ENCODE measurements at places on chromosomes 12 and 14.

- DNase-seq, result no peak
Measured at GRCh38 chr12:124241776-124242528, 52.9 kb upstream of the RFLNA start.

GRCh38 chr12:104697186-104697585 lies 240.4 kb downstream of the CHST11 start:
- DNase-seq, result no peak

DNA sequence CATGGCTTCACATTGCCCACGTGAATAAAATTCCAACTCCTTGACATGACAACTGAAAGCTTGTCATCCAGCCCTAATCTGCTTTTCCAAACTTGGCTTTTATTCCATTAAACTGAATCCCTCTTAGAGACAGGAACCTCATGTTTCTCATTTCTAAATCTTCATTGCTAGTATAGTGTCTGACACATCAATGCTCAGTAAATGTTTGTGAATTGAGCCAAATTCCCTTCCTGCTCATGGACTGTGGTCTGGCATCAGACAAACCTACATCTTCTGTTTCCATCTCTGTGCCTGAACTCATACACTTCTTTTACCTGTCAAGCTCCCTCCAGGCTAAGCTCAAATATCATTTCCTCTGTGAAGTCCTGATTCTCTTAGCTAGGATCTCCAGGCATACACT lies 4.3 kb upstream of the FKBP11 start:
- no peak for DNase-seq

- no peak for DNase-seq
Measured at GRCh38 chr14:65302571-65303189, 109.8 kb upstream of the FUT8 start.

DNA sequence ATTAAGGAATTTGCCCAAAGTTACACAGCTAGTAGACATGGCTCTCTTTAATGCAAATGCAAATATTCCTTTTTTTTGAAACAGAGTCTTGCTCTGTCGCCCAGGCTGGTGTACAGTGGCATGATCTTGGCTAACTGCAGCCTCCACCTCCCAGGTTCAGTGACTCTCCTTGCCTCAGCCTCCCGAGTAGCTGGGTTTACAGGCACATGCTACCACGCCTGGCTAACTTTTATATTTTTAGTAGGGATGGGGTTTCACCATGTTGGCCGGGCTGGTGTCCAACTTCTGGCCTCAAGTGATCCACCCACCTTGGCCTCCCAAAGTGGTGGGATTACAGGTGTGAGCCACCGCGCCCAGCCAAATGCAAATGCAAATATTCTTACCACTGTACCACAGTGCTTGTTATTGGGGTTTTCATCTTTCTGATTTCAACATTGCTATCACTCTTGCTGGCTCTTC lies 24.5 kb upstream of the HIGD1C start:
- no peak for DNase-seq

DNA sequence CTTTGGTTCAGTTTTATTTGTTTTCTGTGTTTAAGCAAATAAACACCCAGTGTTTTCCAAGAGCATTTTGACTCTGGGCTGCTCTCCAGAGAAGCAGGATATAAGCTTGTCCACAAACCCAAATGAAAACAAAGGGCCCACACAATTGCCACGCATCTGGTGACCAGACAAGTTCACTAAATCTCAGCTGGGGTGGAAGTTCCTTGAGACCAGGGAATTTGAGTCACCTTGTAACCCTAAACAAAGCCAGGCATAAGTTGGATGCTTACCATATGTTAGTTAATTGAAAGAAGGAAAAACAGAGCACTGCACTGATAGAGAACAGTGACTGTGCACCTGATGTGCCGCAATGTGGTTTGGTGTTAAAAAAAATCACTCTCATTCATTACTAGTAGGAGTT lies 1.6 kb upstream of the TXNRD1 start:
- DNase-seq, result no peak

DNA sequence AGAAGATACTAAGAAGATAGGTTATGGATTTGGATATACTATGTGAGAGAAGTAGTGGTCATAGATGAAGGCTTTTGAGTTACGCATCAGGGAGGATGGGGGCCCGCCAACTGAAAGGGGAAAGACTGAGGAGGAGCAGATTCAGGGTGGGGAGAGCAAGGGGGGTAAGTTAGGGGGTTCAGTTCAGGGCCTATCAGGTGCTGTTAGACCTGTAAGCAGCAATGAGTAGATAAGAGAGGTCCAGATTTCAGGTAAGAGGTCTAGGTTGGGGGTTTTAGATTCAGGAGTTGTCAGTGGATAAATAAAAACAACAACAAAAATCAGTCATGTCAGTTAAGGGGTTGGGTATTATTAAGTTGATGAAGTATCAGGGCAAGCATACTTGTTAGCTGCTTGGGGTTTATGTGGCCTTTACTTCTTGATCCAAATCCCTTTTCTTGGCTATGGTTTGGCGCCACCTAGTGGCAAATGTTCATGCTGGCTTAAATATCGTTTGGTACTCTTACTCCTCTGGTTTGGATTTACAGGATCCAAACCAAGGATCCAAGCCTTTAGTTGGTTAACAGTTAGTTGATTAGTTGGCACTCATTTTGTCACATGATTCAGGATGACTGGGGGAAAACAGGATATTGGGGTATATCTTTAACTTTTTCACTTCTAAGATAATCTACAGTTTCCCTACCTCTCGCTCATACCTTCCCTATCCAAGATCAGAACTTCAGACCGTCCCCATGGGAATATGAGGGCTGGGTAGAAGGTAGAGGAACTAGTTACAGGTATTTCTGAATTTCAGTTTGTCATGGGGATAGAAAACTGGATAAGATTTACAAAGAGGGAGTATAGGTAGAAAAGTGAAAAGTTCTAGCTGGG lies 65.1 kb downstream of the PCNX1 start:
- DNase-seq, result peak; percentile 88

DNA sequence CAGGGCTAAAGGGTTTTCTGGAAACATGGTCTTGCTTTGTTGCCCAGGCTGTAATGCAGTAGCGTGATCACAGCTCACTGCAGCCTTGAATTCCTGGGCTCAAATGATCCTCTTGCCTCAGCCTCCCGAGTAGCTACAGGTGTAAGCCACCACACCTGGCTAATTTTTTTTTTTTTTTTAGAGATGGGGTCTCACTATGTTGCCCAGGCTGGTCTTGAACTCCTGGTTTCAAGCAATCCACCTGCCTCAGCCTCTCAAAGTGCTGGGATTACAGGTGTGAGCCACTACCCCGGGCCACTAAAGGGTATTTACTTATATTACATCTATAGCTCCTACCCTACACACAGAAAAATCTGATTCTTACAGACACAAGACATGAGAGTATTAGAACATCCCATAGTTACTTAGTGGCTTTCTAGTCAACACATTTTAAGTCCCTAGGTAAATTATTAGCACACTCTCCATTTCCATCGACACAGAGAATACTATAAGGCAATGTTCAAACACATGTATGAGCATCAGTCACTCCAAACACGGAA lies 6.2 kb upstream of the DCAF11 start:
- no peak for DNase-seq

- DNase-seq, result no peak
Measured at GRCh38 chr14:45290547-45290946, 37.5 kb upstream of the MIS18BP1 start.

DNA sequence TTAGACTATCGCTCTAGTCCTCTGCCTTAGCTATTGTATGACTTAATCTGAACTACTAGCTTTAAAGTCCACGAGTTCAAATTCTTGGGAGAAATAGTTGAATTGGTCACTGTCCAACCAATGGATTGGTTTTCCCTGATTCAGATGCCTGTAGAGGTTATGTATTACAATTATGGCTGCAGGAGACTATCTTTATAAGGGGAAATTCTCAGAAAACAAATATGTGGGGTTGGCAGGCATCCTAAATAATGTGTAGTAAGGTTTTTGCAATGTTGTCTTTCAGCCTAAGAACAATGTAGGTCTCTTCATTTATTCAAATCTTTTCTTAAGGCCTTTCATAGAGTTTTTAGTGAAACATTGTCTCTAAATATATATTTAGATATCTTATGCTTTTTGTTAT lies 26.9 kb downstream of the MYRFL start:
- DNase-seq, result no peak

GRCh38 chr14:59305836-59306555 lies 117.5 kb downstream of the DAAM1 start:
- DNase-seq, result peak; percentile 34

DNA sequence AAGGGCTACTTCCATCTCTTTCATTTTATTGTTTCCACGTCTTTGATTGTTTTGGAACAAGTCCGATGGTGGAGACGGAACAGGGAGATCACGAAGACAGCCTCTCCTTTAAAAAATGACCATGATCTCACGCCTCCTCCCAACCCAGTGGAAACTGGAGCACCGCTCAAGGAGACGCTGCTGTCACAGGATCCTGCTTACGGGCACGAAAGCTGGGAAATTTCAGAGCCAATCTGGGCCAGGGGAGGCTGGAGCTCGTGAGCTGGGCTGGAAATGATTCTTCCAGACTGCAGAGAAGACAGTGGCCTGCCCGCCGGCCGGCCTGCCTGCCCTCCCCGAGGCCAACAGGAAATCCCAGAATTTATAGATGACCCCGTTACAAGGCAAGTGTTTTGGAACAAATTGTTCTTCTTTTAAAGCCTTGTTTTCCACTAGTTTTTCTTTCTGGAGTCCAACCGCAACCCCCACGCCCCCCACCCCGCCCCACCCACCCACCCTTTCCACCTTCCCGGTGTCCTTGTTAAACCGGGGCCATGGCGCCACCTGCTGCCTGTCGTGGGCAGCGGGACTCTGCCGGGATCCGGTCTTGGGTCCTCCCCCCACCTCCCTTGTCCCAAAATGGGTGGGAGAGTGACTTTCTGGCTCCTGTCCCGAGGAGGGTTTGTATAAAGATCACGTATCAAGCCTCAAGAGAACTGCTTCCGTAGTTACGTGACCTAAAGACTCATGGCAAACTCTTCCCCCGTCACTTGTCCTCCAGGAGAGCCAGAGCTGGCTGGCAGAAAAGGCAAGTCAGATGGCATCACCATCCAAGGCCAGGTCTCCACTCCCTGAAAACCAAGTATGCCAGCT lies 40.3 kb downstream of the MAP1LC3B2 start:
- peak; percentile 55 for DNase-seq

- no peak for DNase-seq
Measured at GRCh38 chr12:112879191-112879705, 27.5 kb upstream of the OAS1 start.

DNA sequence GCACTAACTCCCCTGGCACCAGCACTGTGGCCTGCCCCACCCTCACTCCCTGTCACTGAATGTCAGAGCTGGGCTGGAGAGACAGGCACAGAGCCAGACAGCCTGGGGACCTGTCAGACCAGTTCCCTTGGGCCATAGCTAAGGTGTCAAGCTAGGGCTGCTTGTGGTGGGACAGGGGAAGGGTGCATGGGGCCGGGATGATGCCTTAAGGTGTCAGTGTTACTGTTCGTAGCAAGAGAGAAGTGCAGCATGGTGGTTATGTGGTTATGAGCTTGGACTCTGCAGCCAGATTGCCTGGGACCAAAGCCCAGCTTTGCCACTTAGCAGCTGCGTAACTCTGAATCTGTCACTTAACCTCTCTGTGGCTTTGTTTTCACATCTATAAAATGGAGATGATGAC lies 3.8 kb downstream of the RAPGEF3 start:
- no peak for DNase-seq

DNA sequence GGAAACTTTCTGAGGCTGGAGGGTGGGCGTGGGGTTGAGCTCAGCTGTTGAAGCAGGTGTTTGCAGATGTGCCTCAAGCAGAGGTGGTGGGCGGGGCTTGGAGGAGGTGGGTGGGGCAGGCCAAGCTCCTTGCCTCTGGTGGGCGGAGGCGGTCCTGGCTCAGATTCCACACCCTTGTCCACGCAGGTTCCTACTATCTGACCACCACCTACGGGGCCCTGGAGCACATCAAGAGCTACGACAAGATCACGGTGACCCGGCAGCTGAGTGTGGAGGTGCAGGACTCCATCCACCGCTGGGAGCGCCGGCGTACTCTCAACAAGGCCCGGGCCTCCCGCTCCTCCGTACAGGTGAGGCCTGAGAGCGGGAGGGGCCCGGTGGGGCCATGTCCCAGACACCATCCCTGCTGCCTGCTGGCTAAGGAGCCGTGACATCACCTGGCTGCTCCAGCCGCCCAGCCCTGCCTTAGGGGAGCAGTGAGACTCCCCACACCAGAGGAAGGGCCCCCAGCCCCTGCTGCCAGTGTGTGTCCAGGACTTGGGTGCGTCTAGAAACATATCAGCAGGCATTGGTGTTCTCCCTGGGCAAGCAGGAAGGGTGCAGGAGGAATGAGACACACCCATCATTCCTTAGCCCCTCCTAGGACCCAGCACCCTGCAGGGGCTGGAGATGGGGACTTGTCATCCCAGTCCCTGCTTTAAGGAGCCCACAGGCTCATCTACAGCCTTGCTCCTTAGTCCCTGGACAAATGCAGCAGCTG lies 63.4 kb downstream of the LGMN start:
- no peak for DNase-seq

- DNase-seq, result no peak
Measured at GRCh38 chr12:99605-100004, 33.0 kb downstream of the IQSEC3 start.

DNA sequence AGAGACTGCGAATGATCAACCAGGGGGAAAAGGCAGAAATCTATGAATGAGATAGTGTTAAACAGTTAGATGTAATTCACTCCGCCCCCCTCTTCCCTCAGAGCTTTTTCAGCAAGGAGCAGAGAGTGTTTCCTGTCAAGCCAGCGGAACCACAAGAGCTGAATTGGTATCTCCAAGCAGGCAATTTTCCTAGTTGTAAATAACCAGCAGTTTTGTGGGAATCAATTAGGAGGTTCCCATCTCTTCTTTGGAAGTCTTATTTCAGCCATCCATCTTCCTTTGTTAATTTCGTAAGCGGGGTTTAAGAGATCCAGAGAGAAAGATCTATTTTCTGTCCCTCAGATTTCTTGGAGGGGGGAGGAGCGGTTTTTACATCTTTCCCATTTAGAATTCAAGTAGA lies 178.0 kb downstream of the FOXN3 start:
- DNase-seq, result no peak

GRCh38 chr14:101875727-101876554 lies 88.4 kb upstream of the DYNC1H1 start:
- DNase-seq, result no peak

GRCh38 chr14:94393474-94393873 lies 5.1 kb upstream of the SERPINA1 start:
- no peak for DNase-seq

- peak; percentile 7 for DNase-seq
Measured at GRCh38 chr12:83477696-83478095, 791.0 kb downstream of the TMTC2 start.

DNA sequence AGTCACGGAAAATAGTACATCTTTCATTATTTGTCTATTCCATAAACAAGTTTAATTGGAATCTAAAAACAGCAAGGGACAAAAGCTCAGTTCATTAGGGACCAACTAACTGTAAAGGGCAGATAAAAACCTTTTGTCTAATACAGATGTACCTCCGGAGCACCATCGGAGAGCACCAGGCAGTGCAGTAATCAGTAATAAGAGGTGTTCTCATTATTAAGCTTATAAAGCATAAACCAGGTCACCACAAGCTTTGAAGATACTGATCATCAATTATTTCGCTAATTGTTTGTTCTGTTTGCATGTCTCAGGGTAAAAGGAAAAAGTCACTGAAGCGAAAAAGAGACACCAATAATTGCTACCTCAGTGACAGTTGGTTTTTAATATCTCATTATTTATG lies 207.3 kb upstream of the PRKD1 start:
- DNase-seq, result no peak

Data from epithelial cell of esophagus (primary cell).